ENCODE measurements at places on chromosomes 16 and 17. TPM values are rescaled to one million over a fixed set of nuclear protein-coding genes. Genes with fewer than 3 reads are reported as not detected.

GRCh38 chr16:84308120-84308519 is 13.4 kb downstream of the WFDC1 start:
- H3K36me3 ChIP-seq, result no peaks in the 10 kb centered on the region
- H3K4me1 ChIP-seq, result peaks cover 14% of the 10 kb centered on the region
- DNase-seq, result peak; percentile 34
- H3K4me3 ChIP-seq, result no peak overlapping the region
- no peaks in the 10 kb centered on the region for H3K27me3 ChIP-seq

DNA sequence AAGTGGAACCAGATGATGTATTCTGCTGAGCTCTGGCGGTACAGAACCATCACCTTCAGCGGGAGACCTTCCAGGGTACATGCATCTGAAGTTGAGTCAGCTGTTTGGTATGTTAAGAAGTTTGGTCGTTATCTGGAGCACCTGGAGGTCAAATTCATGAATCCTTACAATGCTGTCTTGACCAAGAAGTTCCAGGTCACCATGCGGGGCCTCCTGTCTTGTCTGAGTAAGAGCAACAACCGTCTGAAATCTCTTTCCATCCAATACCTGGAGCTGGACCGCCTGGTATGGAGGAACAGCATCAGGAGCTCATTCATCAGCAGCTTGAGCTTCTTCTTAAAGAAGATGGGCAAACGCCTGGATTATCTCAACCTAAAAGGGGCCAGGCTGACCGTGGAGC is 4.0 kb downstream of the FBXO39 start:
- no peaks in the 10 kb centered on the region for H3K27me3 ChIP-seq
- H3K4me3 ChIP-seq, result no peak overlapping the region
- H3K27ac ChIP-seq, result no peak overlapping the region
- no peak for DNase-seq

GRCh38 chr17:9329251-9329921 is 246.2 kb downstream of the STX8 start:
- no peak for DNase-seq
- H3K4me1 ChIP-seq, result no peaks in the 10 kb centered on the region
- H3K36me3 ChIP-seq, result no peaks in the 10 kb centered on the region

- no peaks in the 10 kb centered on the region for H3K27me3 ChIP-seq
- no peak for DNase-seq
- peak overlapping the region; percentile 40 for H3K4me3 ChIP-seq
- no peaks in the 10 kb centered on the region for H3K36me3 ChIP-seq
- H3K27ac ChIP-seq, result peak overlapping the region; percentile 83
Measured at GRCh38 chr17:48553826-48554225, 8.9 kb upstream of the HOXB2 start.

DNA sequence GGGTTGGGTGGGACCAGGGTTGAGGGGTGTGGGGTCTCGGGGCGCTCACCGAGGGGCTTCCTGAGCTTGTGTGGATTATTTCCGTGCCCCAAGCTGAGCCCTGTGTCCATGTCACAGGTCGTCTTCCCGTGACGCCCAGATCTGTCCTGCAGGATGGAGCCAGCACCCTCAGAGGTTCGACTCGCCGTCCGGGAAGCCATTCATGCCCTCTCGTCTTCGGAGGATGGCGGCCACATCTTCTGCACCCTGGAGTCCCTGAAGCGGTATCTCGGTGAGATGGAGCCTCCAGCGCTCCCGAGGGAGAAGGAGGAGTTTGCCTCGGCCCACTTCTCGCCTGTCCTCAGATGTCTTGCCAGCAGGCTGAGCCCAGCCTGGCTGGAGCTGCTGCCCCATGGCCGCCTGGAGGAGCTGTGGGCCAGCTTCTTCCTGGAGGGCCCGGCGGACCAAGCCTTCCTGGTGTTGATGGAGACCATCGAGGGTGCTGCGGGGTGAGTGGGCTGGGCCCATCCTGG is 1.0 kb downstream of the TELO2 start:
- peak; percentile 74 for DNase-seq
- peak overlapping the region; percentile 91 for H3K27ac ChIP-seq
- H3K4me1 ChIP-seq, result peaks cover 17% of the 10 kb centered on the region
- peaks cover 44% of the 10 kb centered on the region for H3K36me3 ChIP-seq
- no peaks in the 10 kb centered on the region for H3K27me3 ChIP-seq

DNA sequence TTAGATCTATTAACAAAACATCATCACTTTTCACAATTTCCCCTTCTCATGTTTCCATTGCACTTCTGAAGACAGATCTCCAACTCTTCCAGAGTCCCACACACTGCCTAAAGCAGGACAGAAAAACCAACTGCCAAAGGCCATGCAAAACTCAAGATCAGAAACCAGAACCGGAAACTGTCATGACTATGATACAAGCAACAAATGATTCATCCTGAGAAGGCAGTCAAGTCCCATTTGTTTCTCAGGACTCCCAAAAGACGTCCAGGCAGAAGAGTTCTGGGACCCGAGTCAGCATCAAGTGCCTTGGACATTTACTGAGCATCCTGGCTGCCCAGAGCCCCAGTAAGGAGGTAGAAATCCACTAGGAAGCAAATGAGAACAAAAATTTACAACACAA is 38.8 kb downstream of the ERN1 start:
- no peaks in the 10 kb centered on the region for H3K27me3 ChIP-seq
- no peak overlapping the region for H3K27ac ChIP-seq
- DNase-seq, result no peak
- peaks cover 23% of the 10 kb centered on the region for H3K4me1 ChIP-seq

DNA sequence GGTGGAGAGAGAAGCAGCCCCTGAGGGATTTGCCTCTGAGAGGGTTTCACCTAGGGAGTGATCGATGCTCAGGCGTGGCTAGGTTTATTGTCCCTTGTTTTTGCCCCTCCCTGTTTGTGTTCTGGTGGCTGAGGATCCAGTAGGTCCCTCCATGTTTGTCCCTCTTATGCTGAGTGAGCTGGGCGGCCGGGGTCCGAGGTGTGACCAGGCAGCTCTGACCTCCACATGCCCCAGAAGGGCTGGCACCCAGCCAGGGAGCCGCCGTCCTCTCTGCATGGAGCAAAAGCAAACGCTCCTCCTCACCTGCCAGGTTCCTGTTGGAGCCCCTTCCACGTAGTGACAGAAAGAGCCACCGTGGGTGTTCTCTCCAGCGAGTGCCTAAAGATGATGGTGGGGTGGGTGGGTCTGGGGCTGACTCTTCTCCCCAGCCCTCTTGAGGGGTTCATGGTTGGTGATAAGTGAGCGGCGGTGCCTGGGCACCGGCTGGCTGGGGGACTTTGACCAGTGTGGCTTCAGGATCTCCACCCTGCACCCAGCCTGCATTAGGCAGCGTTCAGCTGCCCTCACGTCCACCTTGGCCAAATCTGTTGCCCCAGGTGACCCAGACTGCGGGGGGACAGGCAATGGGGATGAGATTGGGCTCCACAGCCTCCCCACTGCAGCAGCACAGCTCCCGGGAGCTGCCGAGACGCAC is 14.1 kb upstream of the NUDT16L1 start:
- peak overlapping the region; percentile 16 for H3K4me3 ChIP-seq
- H3K36me3 ChIP-seq, result peaks cover 60% of the 10 kb centered on the region
- no peaks in the 10 kb centered on the region for H3K27me3 ChIP-seq
- DNase-seq, result no peak
- peak overlapping the region; percentile 77 for H3K27ac ChIP-seq

DNA sequence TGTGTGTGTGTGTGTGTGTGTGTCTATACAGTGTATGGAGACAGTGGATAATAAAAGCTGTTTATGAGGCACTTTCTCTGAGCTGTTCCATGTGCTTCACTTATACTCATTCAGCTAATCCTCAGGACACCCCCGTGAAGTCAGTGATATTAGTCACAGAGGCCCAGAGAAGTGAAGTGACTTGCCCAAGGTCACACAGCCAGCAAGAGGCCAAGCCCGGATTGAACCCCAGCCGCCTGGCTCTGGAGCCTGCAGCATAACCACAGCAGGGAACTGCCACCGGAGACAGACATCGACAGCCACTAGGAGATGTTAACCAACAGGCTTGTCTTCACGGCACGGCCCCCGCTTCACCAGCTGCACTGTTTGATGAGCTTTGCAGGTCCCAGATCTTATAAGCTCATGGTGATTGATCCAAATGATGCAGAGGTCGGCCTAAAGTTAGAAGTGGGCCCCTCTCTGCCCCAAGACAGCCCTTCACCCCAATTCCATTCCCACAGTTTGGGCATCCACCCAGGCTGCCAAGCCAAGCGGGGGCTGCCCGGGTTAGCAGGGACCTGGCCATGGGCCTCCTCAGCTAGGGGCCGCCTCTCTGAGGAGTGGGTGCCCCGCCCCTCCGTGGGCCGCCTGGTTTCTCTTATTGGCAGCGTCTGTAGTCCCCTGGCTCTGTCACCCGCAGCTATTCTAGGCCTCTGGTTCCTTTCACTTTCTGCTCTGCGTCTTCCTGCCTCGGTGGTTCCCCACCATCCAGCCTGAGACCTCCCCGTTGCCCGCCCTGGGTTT is 30.9 kb downstream of the SOCS1 start:
- DNase-seq, result no peak
- no peaks in the 10 kb centered on the region for H3K27me3 ChIP-seq
- H3K4me1 ChIP-seq, result peaks cover 27% of the 10 kb centered on the region
- H3K27ac ChIP-seq, result peak overlapping the region; percentile 85

DNA sequence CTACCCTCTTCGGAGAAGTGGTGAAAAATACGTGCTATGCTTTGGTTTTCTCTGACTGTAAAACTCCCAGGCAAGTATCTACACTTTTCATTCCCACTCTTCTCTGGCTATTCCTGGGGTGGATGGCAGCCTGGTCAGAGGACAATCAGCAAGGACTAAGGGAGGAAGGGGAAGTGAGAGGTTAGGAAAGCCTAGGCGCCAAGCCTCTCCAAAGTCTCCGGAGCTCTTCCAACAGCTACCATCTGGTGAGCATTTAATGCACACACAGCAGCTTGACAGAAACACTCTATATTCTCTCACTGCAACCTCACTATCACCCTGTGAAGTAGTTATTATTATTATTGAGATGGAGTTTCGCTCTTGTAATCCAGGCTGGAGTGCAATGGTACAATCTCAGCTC is 65.1 kb downstream of the WSCD1 start:
- H3K4me1 ChIP-seq, result no peaks in the 10 kb centered on the region
- no peaks in the 10 kb centered on the region for H3K27me3 ChIP-seq
- H3K4me3 ChIP-seq, result no peak overlapping the region
- no peak overlapping the region for H3K27ac ChIP-seq
- no peaks in the 10 kb centered on the region for H3K36me3 ChIP-seq

- DNase-seq, result no peak
- peaks cover 21% of the 10 kb centered on the region for H3K36me3 ChIP-seq
- no peak overlapping the region for H3K4me3 ChIP-seq
- no peak overlapping the region for H3K27ac ChIP-seq
- H3K4me1 ChIP-seq, result no peaks in the 10 kb centered on the region
Measured at GRCh38 chr16:56824331-56824730, 40.7 kb upstream of the SLC12A3 start.

- no peaks in the 10 kb centered on the region for H3K27me3 ChIP-seq
- H3K4me1 ChIP-seq, result peaks cover 3% of the 10 kb centered on the region
- H3K4me3 ChIP-seq, result no peak overlapping the region
- DNase-seq, result peak; percentile 66
Measured at GRCh38 chr17:70320673-70321345, 151.5 kb downstream of the KCNJ2 start.

DNA sequence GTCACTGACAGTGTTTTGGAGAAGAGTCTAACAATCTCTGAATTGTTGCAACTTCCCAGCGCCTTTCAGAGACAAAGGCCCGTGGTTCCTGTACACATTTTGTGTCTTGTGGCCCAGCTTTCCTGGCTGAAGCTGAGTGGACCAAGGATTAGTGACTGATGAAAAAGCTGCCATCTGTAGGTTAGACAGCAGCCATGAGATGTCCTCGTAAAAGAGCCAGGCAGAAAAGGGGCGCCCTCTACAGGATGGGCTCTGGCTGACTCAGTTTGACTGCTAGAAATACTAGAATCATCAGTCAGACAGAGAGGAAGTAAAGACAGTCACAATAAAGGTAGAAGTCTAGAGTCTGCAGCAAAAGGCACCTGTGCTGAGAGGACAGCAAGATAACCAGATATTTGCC is 26.5 kb upstream of the NF1 start:
- no peak for DNase-seq
- peak overlapping the region; percentile 39 for H3K27ac ChIP-seq
- no peaks in the 10 kb centered on the region for H3K36me3 ChIP-seq
- H3K27me3 ChIP-seq, result no peaks in the 10 kb centered on the region

DNA sequence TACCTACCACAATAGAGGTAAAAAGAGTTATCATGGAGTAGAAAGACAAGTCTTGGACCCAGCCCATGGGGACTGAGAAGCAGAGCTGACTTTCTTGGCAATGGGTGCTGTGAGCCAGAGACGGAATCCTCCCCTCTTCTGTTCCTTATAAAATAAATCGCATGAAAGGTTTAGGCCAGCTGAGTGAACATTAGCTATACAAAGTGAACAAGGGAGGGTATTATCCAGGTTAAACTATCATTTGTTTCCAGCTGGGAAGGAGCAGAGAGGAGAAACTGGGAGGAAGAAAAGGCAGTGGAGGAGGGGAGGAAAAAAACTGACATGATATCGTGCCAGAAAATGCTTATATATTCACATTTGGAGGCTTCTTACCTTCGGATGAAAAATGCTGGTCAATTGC is 13.3 kb upstream of the PAFAH1B1 start:
- no peak overlapping the region for H3K4me3 ChIP-seq
- DNase-seq, result no peak
- no peaks in the 10 kb centered on the region for H3K4me1 ChIP-seq
- H3K36me3 ChIP-seq, result no peaks in the 10 kb centered on the region

- no peaks in the 10 kb centered on the region for H3K36me3 ChIP-seq
- H3K4me1 ChIP-seq, result peaks cover 14% of the 10 kb centered on the region
- DNase-seq, result no peak
Measured at GRCh38 chr17:63927464-63928171, 4.5 kb downstream of the CD79B start.

DNA sequence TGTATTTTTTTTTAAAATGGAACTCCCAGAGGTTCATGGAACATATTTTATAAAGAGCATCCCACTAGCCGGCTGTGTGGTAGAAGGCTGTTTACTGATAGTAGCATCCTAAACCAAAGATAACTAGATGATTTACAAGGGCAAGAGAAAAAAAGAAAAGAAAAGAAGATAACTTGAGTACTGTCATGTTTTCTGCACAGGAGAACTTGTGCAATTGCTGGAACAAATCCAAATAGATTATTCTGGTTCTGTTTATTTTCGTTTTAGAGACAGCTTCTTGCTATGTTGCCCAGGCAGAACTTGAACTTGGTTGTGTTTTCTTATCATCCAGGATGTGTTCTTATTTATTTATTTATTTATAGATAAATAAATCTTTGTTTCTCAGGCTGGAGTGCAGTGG is 20.9 kb upstream of the PPM1D start:
- no peaks in the 10 kb centered on the region for H3K36me3 ChIP-seq
- peaks cover 9% of the 10 kb centered on the region for H3K4me1 ChIP-seq
- H3K4me3 ChIP-seq, result no peak overlapping the region
- no peaks in the 10 kb centered on the region for H3K27me3 ChIP-seq
- DNase-seq, result no peak

GRCh38 chr16:11256661-11257130 is 692 bp upstream of the SOCS1 start:
- peak overlapping the region; percentile 93 for H3K4me3 ChIP-seq
- peaks cover 51% of the 10 kb centered on the region for H3K4me1 ChIP-seq
- H3K27ac ChIP-seq, result peak overlapping the region; percentile 91
- no peaks in the 10 kb centered on the region for H3K36me3 ChIP-seq
- peak; percentile 93 for DNase-seq

Gene C17orf50
- 1.1 TPM for total RNA-seq

Gene CD300LG
- total RNA-seq, result 30.4 TPM

Gene CRYBA1
- not detected for total RNA-seq

Gene RAMP2
- total RNA-seq, result 48.8 TPM

Gene C17orf67
- 0.98 TPM for total RNA-seq

Gene CETP
- total RNA-seq, result 0.91 TPM

Gene CFAP97D1
- total RNA-seq, result not detected

Gene DCAKD
- total RNA-seq, result 16.0 TPM

Gene COIL
- total RNA-seq, result 6.1 TPM

Gene TXNL4B
- 13.4 TPM for total RNA-seq

Gene APOH
- not detected for total RNA-seq

Data from upper lobe of left lung (tissue), 6 donors.